ENCODE measurements at places on chromosomes 6 and 20. TPM values are rescaled to one million over a fixed set of nuclear protein-coding genes. Genes with fewer than 3 reads are reported as not detected.
A peak's percentile ranks its signal among the peaks of the same experiment; 100 is the strongest.

RAET1E gene
- polyA plus RNA-seq: 0.45 TPM

- DNase-seq: no peak
Measured at GRCh38 chr6:109260701-109261100, 121.6 kb downstream of the CD164 start.

DNA sequence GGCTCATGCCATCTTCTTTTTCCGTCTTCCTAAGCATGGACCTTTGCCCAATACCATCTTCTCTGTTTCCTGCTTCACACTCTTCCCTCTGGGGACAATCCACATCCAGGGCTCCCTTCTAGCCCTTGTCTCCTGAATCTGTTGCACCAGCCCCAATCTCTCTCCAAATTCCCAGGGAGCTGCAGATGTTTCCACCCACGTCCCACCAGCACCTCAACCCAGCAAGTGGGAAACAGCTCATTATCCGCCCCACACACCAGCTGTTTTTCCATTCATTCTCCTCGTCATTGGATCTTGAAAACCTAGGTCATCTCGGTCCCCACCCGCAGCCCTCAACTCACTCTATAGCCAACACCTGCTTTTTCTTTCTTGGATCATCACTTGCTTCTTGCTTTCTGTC is 185.0 kb upstream of the CDYL start:
- DNase-seq: no peak

- DNase-seq: no peak
Measured at GRCh38 chr20:64164123-64164836, at the start of gene MYT1. TSS of gene MYT1 (plus strand) at chr20:64164452. CDS start at chr20:64198862, 34,410 bp downstream.

C6orf15 gene
- polyA plus RNA-seq: not detected

DNA sequence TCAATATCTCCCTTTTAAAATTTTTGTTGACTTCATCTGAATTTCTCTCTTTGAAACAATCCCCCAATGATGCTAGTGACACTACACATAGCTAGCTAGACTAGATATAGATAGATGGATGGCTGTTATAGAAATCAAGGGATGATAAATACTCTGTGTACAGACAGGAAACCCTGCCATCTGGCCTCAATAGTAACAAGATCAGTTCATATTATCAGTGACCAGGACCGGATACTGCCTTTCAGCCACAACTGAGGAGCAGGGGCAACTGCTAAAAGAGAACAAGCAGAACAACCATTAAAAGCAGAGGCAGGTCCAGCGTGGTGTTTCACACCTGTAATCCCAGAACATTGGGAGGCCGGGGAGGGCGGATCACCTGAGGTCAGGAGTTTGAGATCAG is 118.3 kb upstream of the FAM184A start:
- no peak for DNase-seq

GRCh38 chr20:23074052-23074451 is 12.1 kb downstream of the CD93 start:
- no peak for DNase-seq

DNA sequence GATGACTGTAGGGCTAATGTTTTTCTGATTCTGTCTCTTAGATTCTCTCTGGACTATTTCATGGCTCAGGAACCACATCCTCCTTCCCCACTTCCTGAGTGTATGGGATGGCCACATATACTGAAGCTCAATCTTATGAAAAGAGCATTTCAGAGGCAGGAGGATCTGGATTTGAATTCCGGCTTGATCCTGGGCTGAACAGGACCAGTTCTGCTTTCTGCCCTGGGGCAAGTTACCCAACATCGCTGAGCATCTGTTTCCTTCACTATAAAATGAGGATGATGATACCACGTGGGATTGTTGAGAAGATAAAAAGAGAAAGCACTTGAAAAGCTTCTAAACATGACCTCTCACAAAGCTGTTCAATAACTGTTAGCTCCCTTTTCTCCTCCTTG is 168.4 kb upstream of the TNFAIP3 start:
- DNase-seq: no peak

- DNase-seq: no peak
Measured at GRCh38 chr6:13484138-13484708, 3.2 kb downstream of the GFOD1 start.

KIF3B gene
- polyA plus RNA-seq: 11.0 TPM

GRCh38 chr6:39197922-39198500 is 31.3 kb downstream of the KCNK5 start:
- no peak for DNase-seq

GRCh38 chr6:82270881-82271635 is 23.5 kb upstream of the IBTK start:
- no peak for DNase-seq

- DNase-seq: no peak
Measured at GRCh38 chr6:62740596-62740995, 454.6 kb upstream of the KHDRBS2 start.

DNA sequence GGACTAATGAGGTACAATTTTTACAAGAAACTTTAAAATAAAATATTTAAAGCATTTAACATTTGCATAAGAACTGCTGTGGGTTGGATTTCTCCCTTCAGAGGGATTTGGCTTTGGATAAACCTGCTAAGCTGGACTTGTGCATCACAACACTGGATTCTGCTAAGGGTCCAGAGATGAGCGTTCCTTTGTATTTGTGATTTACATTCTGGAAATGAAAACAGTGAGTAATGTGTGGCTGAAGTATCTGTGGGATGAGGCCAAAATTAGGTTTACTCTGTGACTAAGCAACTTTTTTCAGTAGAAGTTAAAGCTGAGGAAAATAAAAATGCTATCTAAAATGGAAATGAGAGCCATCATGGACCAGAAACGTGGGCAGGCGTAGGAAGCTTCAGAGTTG is 494.3 kb downstream of the EPM2A start:
- DNase-seq: no peak

CLPSL2 gene
- not detected for polyA plus RNA-seq

DNA sequence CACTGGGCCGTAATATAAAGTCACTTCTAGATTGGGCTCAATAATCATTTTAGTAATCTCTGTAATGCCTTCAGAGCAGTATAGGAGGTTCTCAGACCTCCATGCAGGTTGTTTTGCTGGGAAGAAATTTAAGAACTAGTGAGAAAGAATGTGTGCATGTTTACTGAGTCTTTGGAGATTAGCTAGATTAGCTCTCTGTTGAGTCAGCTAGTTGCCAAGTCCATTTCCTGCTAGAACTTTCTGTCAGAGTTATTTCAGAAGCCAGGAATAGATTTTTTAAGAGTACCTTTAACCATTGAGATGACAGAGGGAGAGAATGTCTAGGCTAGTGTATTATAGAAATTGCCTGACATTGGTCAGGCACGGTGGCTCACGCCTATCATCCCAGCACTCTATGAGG is 33.3 kb downstream of the ORC3 start:
- DNase-seq: no peak

DNA sequence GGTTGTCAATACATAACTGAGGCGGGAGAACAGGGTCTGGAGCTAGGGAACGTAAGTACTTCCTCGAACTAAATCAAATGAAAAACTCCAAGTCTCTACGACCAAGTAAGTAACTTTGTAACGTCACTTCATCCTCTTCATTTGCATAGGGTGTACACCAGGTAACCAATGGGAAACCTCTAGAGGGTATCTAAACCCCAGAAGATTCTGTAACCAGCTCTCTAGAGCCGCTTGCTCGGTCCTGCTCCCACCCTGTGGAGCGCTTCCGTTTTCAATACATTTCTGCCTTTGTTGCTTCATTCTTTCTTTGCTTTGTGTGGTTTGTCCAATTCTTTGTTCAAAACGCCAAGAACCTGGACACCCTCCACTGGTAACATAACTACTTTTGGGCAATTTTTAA is 133.5 kb upstream of the TMEM170B start:
- DNase-seq: no peak

VSX1 gene
- not detected for polyA plus RNA-seq

GRCh38 chr20:41627001-41627495 is 8.9 kb upstream of the CHD6 start:
- DNase-seq: no peak

- DNase-seq: peak; percentile 39
Measured at GRCh38 chr6:133891149-133891926, 2.4 kb downstream of the TCF21 start.

DNA sequence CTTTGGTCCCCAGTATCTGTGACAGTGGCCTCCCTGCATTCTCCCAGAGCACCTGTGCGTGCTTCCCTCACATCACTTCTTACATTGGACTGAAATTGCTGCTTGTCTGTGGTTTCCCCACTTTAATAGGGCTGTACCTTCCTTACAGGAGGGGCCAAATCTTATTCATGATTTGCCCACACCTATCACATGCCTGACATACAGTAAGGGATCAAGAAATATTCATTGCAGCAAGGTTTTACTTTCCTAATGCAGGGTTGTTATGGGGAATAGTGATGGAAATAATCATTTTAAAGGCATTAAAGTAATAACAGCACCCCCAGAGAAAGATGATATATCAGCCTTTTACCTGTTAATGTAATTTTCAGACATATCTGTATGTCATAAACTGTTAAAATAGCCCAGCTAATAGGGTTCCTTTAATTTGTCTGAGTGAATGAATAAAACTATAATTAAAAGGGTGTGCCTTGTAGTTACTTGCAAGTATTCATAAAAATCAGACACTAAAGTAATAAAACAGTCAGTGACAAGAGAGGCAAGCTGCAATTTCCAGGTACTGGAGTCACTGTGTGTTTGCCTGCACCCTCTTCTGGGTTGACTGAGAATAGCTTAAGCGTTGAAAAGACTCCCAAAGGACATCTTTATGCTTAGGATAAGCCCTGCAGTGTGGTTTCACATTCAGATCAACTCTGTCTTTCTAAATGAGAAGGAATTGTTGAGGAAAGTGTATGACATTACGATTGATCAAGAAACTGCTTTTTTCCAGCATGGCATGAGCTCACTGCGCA is 182.7 kb downstream of the PHACTR1 start:
- DNase-seq: no peak

DNA sequence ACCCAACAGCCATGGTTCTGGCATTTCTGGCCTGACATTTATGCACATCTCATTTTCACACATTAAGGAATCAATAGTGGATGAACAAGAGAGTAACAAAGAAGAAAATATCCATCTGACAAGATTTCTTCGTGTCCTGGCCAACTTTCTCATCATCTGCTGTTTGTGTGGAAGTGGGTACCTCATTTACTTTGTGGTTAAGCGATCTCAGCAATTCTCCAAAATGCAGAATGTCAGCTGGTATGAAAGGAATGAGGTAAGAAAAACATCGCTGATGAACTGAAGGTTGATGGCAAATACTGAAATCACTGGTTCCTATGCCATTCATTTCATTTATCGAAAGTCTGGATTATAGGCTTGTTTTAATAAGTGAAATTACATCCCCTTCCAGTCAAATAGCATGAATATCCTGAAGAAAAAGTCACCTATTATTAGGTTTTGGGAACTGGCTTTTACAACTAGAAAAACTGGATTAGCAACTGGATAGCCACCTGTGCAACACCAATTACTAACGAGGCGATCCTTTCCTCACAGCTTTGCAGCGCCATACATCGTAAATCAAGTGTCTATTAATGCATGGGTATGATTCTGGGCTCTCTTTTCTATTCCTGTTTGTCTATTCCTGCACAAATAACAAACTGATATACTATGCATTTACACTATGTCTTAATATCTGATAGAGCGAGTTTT is 50.2 kb upstream of the NOP56 start:
- no peak for DNase-seq

GRCh38 chr6:135144673-135145062 is 36.4 kb upstream of the MYB start:
- DNase-seq: no peak

DNA sequence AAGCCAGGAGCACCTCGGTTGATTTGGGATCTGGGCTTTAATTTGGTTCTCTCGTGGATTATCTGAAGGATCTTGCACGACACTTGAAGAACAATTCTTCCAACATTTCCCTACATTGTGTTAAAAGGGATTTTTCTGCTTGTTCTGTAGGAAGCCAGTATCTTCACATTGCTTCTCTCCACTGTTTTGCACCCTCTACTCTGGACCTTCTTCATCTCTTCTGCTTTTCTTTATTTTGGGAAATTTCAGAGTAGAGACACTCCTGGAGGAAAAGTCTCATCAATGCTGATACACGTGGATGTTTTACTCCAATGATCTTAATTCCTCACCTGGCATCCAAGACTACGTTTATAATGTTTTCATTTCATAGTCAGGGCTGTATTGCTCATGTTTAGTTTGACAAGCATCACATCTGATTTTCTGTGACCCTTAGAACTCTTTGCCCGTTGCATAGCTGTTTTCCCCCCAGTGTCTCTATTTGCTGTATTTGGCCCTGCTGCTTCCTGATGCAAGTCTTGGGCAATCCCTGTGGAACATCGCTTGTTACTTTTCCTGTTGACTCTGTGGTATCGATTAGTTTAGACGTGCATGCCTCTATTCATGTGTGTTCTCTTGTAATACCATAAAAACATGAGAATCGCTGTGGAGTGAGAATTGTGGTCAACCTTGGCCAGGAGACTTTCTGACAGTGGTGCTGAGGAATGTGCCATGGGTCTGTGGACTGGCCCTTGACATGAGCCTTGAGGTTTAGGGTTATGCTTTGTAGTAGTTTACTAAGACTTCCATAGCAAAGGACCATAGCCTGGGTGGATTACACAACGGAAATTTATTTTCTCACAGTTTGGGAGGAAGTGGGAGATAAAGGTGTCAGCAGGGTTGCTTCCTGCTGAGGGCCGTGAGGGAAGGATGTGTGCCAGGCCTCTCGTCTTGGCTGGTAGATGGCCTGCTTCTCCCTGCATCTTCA is 12.5 kb downstream of the PLCB1 start:
- DNase-seq: no peak

DNA sequence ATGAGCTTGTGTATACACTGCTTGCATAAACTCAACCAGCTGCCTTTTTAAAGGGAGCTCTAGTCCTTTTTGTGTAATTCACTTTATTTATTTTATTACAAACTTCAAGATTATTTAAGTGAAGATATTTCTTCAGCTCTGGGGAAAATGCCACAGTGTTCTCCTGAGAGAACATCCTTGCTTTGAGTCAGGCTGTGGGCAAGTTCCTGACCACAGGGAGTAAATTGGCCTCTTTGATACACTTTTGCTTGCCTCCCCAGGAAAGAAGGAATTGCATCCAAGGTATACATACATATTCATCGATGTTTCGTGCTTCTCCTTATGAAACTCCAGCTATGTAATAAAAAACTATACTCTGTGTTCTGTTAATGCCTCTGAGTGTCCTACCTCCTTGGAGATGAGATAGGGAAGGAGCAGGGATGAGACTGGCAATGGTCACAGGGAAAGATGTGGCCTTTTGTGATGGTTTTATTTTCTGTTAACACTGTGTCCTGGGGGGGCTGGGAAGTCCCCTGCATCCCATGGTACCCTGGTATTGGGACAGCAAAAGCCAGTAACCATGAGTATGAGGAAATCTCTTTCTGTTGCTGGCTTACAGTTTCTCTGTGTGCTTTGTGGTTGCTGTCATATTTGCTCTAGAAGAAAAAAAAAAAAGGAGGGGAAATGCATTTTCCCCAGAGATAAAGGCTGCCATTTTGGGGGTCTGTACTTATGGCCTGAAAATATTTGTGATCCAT is 15.3 kb downstream of the TNFAIP3 start:
- no peak for DNase-seq

GRCh38 chr6:154352898-154353585 is 3.6 kb downstream of the IPCEF1 start:
- no peak for DNase-seq

PSMF1 gene
- polyA plus RNA-seq: 116 TPM

GRCh38 chr6:4347877-4348276 is 212.5 kb upstream of the ECI2 start:
- no peak for DNase-seq

GRCh38 chr6:33863723-33864440 is 60.1 kb upstream of the MLN start:
- no peak for DNase-seq

GRCh38 chr6:170187669-170188566 is 103.0 kb downstream of the DLL1 start:
- no peak for DNase-seq

All from hindlimb muscle (tissue), 1 donor.